Cerebellar cortex (tissue), 1 donor: ENCODE measurements at places on chromosomes 4 and X.

DNA sequence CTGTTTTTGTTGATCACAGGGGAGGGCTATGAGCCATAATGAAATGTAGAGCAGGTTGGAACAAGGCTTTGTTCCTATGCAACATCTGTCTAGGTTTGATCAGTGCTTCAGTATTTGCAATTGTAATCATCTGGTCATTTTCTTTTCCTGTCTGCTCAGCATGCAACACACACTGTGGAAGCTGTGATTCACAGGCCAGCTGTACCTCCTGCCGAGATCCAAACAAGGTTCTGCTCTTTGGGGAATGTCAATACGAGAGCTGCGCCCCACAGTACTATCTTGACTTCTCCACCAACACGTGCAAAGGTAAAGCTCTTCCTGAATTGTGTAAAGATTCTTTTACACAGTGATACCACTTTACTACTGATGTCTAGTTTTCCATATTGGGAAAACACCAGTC, 181.9 kb upstream of the ANXA3 start:
- no peak for DNase-seq

- DNase-seq = no peak
Observed at GRCh38 chrX:37594755-37595382, 23.4 kb downstream of the LANCL3 start.

DNA sequence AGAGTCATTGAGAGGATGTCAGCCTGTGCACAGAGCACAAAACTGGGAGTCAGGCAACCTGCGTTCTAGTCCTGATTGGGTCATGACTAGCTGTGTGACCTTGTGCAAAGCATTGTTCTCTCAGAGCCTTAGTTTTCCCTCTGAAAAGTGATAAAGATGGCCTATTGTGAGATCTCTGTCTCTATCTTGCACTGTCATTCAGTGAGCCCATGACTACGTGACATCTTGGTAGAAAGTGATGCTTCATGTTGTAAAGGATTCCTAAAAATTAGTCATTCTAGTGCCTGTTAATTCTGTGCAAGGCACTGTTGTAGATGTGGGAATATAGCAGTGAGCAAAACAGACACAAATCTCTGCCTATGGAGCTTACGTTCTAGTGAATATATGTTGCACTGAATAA, 2.5 kb downstream of the PGRMC1 start:
- DNase-seq = no peak

- no peak for DNase-seq
Observed at GRCh38 chr4:95250544-95251137, 298.1 kb downstream of the UNC5C start.

- DNase-seq = no peak
Observed at GRCh38 chrX:8313844-8314243, 142.8 kb upstream of the VCX2 start.

- no peak for DNase-seq
Observed at GRCh38 chr4:15648600-15648999, 6.6 kb downstream of the FBXL5 start.

DNA sequence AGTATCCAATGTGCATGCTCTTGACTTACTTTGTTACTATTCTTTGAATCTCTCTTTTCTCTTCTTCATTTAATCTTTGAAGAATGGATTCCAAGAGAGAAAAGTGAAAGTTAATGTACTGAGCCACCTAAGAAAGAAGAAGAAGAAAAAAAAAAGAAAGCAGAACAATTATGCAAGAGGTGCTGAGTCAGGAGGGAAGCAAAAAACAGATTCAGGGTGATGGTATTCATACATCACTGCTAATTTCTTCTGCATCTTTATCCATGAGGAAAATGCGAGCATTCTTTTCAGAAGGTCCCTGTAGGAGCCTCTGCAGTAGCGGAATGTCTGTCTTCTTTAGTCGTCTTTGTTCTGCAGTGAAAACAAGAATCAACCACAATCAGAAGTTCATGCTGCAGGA, 43.9 kb downstream of the RASSF6 start:
- no peak for DNase-seq

- peak; percentile 6 for DNase-seq
Observed at GRCh38 chrX:22516893-22517292, 244.2 kb downstream of the CBLL2 start.
